ENCODE measurements at places on chromosomes 11 and 22.
A peak's percentile ranks its signal among the peaks of the same experiment; 100 is the strongest.

GRCh38 chr22:39247361-39247760, 2.6 kb upstream of the PDGFB start:
- no peak for DNase-seq

- DNase-seq, result no peak
Measured at GRCh38 chr11:16776711-16777612, 38.5 kb downstream of the C11orf58 start.

GRCh38 chr22:42670046-42670445, 20.9 kb upstream of the CYB5R3 start:
- no peak for DNase-seq

GRCh38 chr11:129768356-129768755, 47.3 kb upstream of the TMEM45B start:
- no peak for DNase-seq

DNA sequence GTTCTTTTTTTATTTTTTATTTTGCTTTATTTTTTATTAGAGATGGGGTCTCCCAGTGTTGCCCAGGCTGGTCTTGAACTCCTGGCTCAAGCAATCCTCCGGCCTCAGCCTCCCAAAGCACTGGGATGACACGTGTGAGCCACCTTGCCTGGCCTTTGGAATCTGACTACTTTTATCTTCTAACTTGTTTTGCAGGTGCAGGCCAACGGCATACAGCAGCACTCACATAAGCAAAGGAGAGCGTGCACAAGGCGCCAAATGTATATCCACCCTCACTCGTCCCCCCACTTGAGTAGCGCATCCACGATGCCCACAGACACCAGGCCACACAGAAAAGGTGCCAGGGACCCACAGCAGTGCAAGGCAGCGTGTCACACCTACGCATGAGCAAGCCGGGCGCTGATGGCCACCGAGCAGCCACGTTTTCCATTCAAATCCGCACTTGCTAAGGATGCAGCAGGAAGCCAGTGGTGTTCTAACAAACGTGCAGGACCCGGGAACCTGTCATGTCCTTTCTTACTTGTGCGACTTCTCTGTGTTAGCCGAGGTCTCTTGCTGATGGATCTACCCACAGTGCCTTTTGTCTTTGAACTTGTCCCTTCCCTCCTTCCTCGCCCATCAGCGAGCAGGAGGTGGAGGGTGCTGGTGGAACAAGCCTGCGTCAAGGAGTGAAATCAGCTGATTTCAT, 5.9 kb downstream of the ASCL2 start:
- no peak for DNase-seq

DNA sequence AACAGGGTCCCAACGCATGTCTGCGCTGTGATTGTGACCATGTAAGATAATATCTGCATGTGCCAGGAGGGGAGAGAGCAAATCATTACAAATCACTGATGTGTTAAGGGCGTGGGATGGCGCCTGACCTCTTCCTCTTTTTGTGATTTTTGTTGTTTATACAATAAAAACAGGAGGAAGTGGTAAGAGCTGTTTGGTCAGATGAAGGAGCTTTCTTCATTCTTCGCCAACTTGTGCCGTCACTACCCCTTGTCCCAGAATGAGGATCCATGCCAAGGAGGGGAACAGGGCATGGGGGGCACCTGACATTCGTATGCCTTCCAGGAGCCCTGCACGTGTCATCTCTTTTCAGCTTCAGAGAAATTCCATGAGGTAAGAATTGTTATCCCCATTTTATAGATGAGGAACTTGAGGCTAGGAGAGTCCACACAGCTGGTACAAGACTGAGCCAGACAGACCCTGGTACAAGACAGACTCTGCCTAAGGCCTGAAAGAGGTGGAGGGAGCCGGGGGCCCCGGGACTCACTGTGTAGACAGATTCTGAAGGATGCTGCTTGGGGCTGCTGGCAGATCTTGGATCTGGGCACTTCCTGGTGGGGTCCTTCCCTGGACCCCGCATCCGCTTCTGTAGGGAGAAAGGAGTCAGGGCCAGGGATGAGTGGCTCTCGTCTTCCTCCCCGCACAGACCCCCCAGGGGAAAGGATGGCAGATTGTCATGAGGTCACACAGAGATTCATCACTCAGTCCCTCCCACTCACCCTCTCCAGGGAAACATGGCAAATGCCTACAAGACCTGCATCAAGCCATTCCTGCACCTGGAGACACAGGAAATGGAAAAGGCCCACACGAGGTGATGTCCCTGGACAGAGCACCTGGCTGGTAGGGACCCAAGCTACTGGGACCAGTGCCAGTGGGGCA, 34.6 kb downstream of the NFAM1 start:
- DNase-seq, result no peak

DNA sequence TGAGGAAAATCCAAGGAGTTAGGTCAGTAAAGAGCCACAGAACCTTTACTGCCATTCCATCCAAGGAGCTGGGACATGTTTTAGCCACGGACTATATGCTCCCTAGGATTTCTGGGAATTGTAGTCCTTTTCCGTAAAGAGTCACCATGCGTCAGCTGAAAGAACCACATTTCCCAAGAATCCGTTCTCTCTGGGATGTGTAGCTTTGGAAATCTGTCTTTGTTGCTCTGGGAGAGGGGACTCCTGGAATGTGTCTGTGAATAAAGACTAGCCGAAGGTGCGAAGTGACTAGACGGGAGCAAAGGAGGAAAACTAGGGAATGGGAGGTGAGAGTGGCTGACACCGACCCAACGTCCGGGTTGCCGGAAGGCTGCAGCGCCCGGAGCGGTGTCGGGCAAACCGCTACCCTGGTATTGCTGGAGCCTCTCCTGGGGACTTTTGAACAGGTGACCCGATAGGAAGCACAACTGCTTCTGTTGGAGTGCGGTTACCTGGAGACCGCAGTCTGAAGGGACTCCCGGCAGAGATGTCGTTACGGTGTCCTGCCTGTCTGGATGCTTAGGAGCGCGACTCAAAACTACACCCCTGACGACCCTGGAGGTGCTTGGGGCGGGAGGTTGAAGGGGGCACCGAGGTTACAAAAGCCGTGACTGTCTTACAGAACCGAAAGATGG, at the start of gene IFTAP:
TSS of gene IFTAP (plus strand) at position 187 of the 674 bp plus-strand sequence. CDS start 15,602 bp downstream, outside the sequence.
- peak; percentile 89 for DNase-seq

DNA sequence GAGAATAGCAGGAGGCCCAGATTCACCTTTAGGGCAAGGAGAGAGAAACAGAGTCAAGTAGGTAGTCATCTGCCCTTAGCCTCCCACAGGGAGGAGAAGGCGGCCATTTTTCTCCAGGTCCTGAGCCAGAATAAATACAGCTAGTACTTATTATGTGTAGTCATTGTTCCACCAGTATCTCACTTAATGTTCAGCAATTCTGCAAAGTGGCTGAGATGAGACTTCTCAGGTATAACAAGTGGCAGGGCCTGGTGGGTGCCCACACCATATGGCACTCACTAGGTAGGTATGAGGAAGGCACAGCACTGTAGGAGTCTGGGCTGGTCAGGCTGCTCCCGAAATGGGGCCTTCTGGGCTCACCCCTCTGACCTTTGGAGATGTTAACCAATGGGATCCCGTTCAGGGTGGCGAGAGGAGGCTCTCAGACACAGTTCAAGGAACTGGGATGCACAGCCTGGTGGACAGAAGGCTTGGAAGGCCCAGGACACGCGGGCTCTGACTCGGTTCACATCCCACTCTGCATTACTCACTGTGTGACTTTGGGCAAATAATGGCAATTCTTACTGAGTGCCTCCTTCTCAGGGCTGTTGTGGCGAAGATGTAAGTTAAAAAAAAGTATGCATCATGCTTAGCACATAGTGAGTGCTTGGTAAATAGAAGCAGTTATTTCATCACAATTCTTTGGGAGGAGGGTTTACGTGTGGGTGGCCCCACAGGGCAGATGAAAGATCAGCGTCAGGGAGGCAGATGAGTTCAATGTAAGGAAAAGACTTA, 25.1 kb downstream of the RTN4RL2 start:
- DNase-seq, result no peak

GRCh38 chr11:211295-211694, 3.8 kb downstream of the RIC8A start:
- no peak for DNase-seq

- no peak for DNase-seq
Measured at GRCh38 chr11:119370486-119371046, 10.9 kb downstream of the USP2 start.

- DNase-seq, result no peak
Measured at GRCh38 chr11:69106031-69106811, 49.5 kb upstream of the SMIM38 start.

GRCh38 chr11:65383778-65384177, 1.3 kb upstream of the SLC25A45 start:
- no peak for DNase-seq

GRCh38 chr22:27435844-27436576, 365.5 kb downstream of the MN1 start:
- DNase-seq, result no peak

- peak; percentile 93 for DNase-seq
Measured at GRCh38 chr22:38656256-38657044, at the start of the genes CBY1 and FAM227A. Gene CBY1, plus strand, starts transcription at chr22:38656638. Its CDS starts 11,417 bp downstream, at chr22:38668055. Gene FAM227A, minus strand, starts transcription at chr22:38656392. Its CDS starts 6,224 bp downstream, at chr22:38650168.

- DNase-seq, result no peak
Measured at GRCh38 chr11:64667154-64667745, 55.7 kb downstream of the NRXN2 start.
